NCI-H460 (cell line): ENCODE measurements at places on chromosomes 2 and 18.

DNA sequence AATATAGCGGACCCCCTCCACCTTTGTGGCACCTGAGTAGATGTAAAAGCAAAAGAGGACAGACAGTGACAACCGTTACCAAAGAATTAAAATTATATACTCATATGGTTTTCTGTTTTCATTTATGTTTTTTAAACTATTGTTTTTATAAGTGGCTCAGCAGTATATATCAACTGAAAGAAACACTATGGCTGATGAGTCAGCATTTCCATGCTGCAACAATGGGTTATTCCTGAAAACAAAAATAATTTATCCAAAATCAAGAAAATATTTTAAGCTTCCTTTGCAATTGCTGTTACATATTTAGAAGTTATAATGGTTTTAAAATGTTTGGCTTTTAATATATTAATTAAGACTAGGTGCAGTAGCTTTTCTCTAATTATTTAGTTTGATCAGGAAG is 17.7 kb downstream of the MRPS9 start:
- DNase-seq: no peak

GRCh38 chr2:70078384-70078783 is 8.9 kb upstream of the PCBP1 start:
- no peak for DNase-seq

GRCh38 chr2:54401554-54401953 is 54.6 kb upstream of the SPTBN1 start:
- DNase-seq: no peak

GRCh38 chr18:34650121-34650545 is 60.0 kb upstream of the DTNA start:
- DNase-seq: no peak

DNA sequence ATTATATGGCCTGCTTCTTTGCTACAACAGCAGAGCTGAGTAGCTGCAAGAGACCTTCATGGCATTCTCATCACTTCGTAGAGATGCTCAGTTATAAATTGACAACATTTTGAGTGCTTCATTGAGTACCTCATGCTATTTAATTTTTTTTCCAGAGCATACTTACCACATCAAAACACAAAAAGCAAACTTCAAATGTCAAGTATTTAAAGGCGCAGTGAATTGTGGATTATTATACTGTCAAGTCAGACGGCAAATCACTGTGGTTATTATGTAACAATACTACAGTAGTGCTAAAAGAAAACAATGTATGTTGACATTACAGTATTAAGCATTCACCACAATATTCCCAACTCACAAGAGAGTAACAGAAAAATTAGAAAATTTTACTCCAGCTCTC is 12.5 kb downstream of the ZC3H8 start:
- no peak for DNase-seq

DNA sequence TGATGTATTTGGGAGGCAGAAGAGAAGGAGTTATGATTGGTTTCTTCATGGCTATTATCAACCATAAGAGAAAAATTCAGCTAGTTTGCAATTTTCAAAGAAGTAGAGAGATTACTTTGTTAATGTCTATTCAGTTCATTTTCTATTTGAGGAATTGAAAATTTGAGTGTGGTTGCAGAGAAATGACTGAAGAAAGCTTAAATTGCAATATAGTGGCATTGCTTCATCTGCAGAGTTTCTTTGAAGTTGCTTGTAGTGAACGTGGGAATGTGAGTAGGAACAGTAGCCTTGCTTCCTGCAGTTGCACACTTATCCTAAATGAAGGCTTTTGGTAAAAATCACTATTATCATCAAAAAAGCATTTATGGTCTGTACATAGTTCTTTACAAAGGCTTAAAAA is 14.7 kb upstream of the CYRIA start:
- no peak for DNase-seq

DNA sequence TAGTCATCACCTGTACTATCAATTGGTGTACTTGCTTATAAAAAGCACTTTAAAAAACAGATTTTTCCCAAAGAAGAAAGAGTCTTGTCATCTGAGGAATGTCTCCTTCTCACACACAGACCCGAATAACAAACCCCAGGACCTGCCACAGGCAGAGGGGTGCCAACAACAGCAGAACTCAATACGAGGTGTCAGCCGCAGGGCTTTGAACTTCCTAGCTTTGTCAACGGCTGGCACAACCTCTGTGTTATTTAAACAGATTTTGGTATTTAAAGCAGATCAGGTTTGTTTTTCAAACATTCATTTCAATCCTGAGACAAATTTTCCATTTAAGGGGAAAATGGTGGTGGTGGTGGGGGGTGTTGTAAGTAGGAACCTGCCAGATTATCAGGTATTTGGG is 138.4 kb upstream of the RIOK3 start:
- DNase-seq: no peak

- no peak for DNase-seq
Measured at GRCh38 chr2:33528441-33528950, 52.0 kb downstream of the RASGRP3 start.
